ENCODE measurements at places on chromosomes 16 and 17. TPM values are rescaled to one million over a fixed set of nuclear protein-coding genes. Genes with fewer than 3 reads are reported as not detected.

The MPO gene
- total RNA-seq = 0.23 TPM

The COL1A1 gene
- 331 TPM for total RNA-seq

The CRISPLD2 gene
- 192 TPM for total RNA-seq

The GOSR2 gene
- 66.1 TPM for total RNA-seq

The HSD11B2 gene
- 5.6 TPM for total RNA-seq

The PIK3R6 gene
- total RNA-seq = 1.7 TPM

The VASN gene
- total RNA-seq = 13.4 TPM

The ZG16 gene
- not detected for total RNA-seq

The UMOD gene
- total RNA-seq = not detected

The AKAP10 gene
- total RNA-seq = 57.1 TPM

The TTYH2 gene
- 8.2 TPM for total RNA-seq

The SPHK1 gene
- 3.1 TPM for total RNA-seq

The TCAP gene
- 0.81 TPM for total RNA-seq

The C16orf96 gene
- total RNA-seq = not detected

The PLLP gene
- total RNA-seq = 34.3 TPM

The CA7 gene
- not detected for total RNA-seq

The C16orf92 gene
- total RNA-seq = not detected

The SRCIN1 gene
- total RNA-seq = 22.6 TPM

The GNAO1 gene
- total RNA-seq = 23.8 TPM

The ACSM5 gene
- total RNA-seq = 2.3 TPM

The ABCA10 gene
- 9.8 TPM for total RNA-seq

The CLEC10A gene
- 5.1 TPM for total RNA-seq

The MYH2 gene
- total RNA-seq = 0.78 TPM

The RASL10B gene
- 2.7 TPM for total RNA-seq

The TBC1D3E gene
- total RNA-seq = not detected

The AOC2 gene
- 3.6 TPM for total RNA-seq

The CNGB1 gene
- total RNA-seq = 1.5 TPM

The HOXB6 gene
- 111 TPM for total RNA-seq

The CCDC137 gene
- 19.2 TPM for total RNA-seq

The SAMD14 gene
- 5.5 TPM for total RNA-seq

The LPO gene
- not detected for total RNA-seq

The LCMT1 gene
- 40.1 TPM for total RNA-seq

The TMEM220 gene
- total RNA-seq = 17.6 TPM

The KRT39 gene
- total RNA-seq = not detected

The GALK1 gene
- 24.2 TPM for total RNA-seq

The ANKS3 gene
- 35.3 TPM for total RNA-seq

The ENO3 gene
- total RNA-seq = 6.2 TPM

The GPR139 gene
- not detected for total RNA-seq

The DOC2B gene
- total RNA-seq = 23.5 TPM

The C16orf54 gene
- total RNA-seq = 1.6 TPM

The CD300LB gene
- total RNA-seq = 0.49 TPM
